ENCODE measurements at places on chromosomes 13 and 19.

DNA sequence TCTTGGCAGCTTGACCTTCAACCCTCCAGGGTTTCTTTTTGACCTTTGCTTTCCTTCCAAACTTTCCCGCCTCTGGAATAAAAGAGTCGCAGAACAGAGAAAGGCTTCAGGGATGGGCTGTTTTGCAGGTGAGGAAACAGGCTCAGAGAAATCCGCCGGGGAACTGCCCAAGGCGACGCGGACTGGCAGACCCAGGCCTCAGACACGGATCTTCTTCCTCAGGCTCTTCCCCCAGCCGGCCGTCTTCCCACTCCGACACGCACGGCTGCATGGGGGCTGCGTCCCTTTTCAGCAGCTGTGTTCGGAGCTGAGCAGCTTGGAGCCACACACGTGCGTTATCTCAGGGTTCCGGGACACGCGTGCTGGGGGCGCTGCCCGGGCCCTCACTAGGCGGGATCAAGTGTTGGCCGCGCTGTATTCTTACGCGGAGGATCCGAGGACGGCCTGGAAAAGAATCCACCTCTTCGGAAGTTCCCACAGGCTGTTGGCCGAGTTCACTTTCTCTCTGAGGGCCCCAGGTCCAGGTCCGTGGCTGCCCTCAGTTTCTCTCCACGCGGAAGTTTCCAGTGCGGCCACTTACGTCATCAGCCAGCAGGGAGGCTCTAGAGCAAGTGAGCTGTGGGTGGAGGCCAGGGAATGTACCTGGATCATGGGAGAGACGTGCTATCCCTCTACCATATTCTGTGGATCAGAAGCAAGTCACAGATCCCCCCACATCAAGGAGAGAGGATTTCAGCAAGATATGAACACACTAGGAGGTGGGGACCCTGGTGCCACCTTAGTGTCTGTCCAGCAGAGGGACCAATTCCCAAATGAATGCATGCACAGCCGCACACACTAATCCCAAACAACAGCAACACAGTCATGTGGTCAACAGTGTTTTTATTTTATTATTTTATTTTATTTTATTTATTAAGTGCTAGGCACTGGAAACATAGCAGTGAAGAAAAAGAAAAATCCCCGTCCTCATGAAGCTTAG is 100.4 kb downstream of the ING1 start:
- no peak for DNase-seq

GRCh38 chr19:17920527-17920926 is 12.3 kb upstream of the CCDC124 start:
- DNase-seq: no peak

GRCh38 chr19:40229484-40229883 is 3.0 kb upstream of the CCNP start:
- no peak for DNase-seq

DNA sequence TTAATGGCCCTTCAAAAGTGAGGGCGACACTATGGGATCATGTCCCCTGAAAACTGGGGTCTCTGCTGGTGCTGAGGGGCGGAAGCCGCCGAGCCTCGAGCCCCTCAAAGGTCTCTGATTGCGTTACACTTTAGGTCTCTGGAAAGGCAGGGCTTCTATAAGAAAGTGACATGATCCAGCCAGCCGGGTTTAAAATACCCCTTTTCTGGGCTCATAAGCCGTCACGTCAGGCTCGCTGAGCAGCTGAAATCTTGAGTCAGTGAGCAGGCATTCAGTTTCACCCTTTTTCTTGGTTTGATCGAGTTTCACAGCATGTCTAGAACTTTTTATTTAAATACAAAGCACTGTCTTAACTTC is 600 bp upstream of the HMGB1 start:
- no peak for DNase-seq

DNA sequence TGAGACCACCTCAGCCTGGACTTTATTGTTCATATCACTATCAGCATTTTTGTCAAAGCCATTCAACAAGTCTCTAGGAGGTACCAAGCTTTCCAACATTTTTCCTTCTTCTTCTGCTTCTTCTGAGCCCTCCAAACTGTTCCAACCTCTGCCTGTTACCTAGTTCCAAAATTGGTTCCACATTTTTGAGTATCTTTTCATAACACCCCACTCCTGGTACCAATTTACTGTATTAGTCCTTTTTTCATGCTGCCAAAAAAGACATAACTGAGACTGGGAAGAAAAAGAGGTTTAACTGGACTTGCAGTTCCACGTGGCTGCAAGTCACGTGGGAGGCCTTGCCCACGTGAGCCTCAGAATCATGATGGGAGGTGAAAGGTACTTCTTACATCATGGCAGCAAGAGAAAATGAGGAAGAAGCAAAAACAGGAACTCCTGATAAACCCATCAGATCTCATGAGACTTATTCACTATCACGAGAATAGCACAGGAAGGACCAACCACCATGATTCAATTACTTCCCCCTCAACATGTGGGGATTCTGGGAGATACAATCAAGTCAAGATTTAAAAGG is 215.1 kb downstream of the PCDH17 start:
- no peak for DNase-seq

GRCh38 chr13:42355491-42356183 is 83.7 kb downstream of the AKAP11 start:
- DNase-seq: no peak

DNA sequence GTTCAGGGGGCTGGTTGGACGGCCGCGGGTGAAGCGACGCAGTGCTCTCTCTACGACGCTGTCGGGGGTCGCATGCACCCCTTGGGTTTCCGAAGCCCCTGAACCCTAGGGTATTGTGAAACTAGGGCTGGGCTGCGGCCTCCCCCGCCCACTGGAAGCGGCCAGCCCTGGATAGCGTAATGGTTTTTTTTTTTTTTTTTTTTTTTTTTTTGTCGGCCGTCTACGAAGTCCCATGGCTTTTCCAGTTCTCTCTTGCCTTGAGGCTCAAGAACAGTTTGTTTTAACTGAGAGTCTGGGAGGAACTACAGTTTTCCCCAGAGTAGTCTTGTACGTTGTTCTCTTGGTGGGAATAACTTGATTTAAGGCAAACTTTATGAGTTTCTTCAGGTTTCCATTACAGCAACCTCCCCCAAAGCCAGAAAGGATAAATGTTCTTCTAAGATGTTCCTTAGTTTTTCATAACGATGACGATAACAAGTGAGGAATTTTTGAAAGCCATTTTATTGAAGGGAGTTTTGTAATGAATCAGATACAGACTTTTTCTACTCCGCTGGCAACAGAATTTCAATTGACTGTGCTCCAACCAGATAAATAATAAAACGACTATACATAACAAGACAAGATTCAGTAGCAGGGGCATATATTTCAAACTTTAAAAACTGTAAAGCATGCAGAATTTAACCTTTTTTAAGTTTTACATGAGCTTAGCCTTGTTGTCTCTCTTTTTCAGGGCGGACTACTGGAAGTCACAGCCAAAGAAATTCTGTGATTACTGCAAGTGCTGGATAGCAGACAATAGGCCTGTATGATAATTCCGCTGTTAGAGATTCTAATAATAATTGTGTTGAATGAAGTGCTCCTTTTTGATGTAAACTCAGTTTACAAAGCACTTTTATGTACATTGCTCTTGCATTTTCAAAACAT is 867 bp downstream of the WBP4 start:
- DNase-seq: no peak

- no peak for DNase-seq
Measured at GRCh38 chr19:31498781-31499180, 149.5 kb upstream of the TSHZ3 start.

DNA sequence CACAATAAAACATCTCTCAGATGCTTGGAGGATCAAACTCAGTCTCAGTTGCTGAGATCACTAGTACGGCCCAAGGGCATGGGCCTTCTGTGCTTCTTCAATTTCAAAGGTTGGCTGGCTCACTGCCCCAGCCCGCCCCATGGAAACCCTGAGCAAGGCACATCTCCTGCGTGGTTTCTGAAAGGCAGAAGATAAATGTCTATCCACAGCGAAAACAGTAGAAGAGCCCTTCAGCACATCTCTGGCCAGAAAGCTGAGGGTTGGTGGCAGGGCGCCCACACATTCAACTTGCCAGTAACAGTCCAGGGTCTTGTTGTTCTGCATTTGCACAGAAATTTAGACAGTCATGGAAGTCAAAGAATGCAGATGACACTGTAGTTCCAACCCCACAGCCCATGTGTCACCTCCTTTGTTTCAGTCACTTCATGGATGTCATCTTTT is 24.0 kb upstream of the KATNAL1 start:
- DNase-seq: no peak

DNA sequence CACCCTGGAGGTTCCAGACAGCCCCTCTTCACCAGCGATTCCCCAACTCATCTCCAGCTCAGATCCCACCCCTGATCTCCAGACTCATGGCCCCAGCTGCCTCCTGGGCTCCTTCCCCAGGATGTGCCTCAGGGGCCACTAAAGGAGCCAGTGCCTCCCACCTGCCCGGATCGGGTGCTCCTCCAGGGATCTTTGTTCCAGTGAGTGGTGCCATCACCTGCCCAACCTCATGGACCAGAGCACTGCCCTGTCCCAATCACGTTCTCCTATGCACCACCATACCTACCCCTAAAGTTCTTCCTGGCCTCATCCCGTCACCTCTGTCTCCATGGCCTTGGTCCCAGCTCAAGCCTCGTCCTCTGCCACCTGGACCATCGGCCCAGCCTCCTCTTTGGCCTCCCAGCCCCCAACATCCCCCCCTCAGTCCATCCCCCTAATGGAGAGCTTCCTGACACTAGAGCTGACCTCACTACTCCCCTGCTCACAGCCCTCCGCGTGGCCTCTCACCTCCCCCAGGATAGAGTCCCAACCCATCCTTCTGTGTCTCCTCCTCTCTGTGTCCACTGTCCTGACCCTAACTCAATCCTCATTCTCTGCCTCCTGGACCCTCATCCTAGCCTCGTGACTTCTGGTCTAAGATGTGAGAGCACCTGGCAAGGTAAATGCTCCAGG is 8.8 kb upstream of the GARIN5A start:
- DNase-seq: no peak

DNA sequence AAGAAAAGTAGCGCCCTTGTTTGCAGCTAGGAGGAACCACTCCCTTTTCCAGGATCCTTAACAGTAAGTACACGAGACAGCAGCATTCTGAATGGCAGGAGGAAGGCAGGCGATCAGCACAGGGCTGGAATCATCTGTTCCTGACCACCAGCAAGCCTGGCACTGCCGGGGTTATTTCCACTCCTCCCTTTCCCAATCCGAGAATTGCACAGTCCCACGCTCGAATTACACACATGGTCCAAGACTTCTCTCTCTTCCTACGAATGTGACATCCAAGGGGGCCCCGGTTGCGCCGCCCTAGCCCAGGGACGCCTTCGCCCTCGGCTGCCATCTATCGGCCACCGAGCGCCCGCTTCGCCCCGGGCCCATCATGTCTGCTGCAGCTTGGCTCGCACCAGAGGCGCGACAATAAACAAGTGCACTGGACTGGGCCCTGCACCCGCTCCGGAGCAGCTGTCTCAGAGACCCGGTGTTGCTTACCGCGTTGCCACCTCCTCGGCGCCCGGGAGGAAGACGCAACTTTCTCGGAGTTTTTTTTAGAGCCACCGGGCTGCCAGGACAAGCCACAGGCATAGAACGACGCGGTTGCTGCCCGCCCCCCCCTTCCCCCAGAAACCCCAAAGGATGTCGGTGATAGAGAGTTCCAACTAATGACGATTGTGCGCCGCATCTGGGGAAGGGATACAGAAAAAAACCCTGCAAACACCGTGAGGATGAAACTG is at the start of gene SLITRK5:
Gene SLITRK5 (plus strand): TSS at position 341 of the 722 bp plus-strand sequence. CDS start 4,018 bp downstream, outside the sequence.
- peak; percentile 40 for DNase-seq

- no peak for DNase-seq
Measured at GRCh38 chr13:58955546-58956385, 1208.0 kb downstream of the DIAPH3 start.

GRCh38 chr13:67273001-67273400 is 42.9 kb upstream of the PCDH9 start:
- no peak for DNase-seq

DNA sequence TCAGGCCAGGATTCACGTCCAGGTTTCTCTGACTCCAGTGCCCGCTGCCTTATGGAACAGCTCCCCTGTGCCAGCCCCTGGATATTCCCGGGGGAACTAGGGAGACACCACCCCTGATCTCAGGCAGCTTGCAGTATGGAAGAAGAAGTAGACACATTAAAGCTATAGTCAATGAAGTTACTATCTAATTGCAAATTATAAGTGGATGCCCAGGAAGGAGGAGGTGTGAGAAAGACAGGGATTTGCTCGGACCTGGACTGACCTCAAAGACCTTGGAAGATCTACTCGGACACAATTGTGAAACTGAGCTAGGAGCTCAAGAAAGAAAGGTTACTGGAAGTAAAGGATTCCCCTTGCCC is 10.4 kb downstream of the SIGLEC11 start:
- no peak for DNase-seq
